ENCODE measurements at places on chromosomes 3 and 15. TPM values are rescaled to one million over a fixed set of nuclear protein-coding genes. Genes with fewer than 3 reads are reported as not detected.

DNA sequence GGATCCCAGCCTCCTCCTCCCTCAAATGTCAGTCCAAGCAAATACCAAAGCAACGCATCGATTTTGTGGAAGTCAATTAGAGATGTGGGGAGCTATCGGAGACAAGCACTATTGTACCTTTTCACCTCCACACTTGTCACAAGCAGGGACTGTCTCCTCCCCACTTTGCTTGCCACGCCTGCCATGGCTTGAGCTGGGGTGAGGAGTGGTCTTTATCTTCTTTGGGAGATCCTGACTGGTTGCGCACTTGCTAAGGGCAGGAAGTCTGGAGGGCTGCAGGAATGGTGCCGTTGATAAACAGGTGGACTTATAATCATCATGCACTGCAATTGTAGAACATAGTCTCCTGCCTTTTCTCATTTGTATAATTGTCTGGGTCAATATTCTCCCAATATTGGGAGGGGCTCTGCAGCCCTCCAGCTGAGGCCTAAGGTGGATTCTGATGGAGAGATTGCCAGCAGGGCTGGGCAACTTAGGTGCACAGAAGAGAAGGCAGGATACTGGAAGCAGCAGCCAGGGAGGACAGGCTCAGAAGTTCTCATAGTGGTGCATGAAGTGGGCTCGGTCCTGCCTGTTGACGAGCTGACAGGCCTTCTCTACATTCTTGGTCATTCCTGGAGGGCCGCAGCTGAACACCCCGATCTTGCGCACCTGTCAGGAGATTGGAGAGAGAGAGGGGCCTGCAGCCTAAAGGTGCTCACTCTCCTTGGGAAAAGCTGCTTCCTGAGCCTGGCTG is 20.2 kb downstream of the DUOX2 start:
- DNase-seq, result no peak

- peak; percentile 37 for DNase-seq
Measured at GRCh38 chr3:38805765-38806386, 10.1 kb downstream of the SCN10A start.

Gene TMEM108
- 2.3 TPM for total RNA-seq

Gene SKIC8
- 66.2 TPM for total RNA-seq

Gene LOXL1
- total RNA-seq, result 56.2 TPM

GRCh38 chr3:105846809-105847208 is 22.0 kb downstream of the CBLB start:
- DNase-seq, result no peak

DNA sequence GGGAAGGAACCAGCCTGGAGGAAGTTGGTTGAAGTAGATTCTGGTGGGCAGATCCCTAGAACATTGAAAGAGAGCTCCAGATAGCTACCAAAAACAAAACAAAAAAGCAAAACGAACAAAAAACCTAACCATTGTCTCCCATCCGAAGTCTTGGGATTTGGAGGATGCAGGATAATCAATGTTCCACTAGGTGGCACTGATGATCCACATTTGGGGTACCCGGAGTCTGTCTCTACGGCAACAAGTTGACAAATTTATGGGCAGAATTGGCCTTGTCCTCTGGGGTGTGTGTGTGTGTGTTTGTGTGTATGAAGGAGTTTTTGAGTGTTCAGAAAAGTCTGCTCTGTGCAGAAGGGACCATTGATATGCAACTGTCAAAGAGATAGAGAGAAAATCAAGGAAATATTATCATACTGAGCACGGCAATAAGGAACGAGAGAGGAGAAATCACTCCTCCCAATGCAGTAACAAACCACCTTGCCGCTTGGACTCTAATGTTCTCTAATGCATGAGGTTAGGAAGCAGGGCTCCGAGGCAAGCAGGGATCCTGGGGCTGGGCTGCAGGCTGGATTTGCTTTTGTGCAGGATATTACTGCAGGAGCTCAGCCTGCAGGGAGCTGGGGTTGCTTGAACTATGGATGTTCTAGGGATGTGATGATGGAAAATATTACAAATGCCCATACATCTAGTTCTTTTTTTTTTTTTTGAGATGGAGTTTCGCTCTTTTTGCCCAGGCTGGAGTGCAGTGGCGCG is 59.8 kb upstream of the KLHL25 start:
- DNase-seq, result peak; percentile 66

DNA sequence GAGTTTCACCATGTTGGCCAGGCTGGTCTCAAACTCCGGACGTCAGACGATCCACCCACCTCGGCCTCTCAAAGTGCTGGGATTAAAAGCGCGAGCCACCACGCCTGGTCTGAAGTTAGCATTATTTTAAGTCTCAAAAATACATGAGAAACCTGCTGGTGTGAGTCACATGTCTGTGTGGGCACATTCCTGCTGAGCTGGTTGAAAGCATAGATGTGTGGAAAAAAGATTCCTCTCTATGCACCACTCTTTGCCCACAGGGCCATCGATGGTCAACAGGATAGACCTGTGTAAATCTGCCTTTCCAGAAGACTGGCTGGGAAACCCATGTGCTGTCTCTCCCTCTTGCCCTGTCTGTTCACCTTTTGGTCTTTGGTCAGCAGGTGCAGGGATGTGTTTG is 63.5 kb downstream of the CHRD start:
- DNase-seq, result no peak

GRCh38 chr3:145820170-145820569 is 340.8 kb downstream of the PLOD2 start:
- DNase-seq, result no peak

DNA sequence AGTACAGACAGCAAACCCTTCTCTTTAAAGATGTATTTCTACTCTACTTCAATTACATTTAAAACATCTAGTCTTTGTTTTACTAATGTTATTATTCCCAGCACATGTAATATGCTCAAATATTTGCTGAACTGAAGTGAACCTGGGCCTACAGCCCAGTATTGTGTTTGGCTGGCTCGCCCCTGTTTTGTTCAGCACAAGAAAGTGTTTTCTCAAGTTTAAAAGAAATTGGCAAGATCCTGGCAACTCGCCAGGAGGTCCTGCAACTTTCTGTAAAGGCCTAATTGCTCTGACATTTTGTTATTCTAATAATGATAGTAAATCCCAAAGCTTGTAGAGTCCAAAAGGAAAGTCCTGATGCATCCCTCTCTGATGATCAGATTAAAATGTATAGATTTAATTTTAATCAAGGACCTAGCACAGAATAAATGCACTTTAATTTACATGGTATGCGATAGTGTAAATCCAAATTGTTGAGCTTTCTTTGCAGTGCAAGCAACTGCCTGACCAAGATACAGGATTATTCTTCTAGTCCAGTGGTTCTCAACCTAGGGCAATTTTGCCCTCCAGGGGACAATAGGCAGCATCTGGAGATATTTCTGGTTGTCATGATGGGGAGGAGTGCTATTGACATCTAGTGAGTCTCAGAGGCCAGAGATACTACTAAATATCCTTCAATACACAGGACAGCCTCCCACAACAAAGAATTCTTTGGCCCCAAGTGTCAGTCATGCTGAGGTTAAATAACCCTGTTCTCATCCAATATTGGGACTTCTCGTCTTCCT is 35.7 kb upstream of the TMOD3 start:
- no peak for DNase-seq

GRCh38 chr3:78154521-78155186 is 1114.8 kb downstream of the ROBO2 start:
- DNase-seq, result no peak

DNA sequence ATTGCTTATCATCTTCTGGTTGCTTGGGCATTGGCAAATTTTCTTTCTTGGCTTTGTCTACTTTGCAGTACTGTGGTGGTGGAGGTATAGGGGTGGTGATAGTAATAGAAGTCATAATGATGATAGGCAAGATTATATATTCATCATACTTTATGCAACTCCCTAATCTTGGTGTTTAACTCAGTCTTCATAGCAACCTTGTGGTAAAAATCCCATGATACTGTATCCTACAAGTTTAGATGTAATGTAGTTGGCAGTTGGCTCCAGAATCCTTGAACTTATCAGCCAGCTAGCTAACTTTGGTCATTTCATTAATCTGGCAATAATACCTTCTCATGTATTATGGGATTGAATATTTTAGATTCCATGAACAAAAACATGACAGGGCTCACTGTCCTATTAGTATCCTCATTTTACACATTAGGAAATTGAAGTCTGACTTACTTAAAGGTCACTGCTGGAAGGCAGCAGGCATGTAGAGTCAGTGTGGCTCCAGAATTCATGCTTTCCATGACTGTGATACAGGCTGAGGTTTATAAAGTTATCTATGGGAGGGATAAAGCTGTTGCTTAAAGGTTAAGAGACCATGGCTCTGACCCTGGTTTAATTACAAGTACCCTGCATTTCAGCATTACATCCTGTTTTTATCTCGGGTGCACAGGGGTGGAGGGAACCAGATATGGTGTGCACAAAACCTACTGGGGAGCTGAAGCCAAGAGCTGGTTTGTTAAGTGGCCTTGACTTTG is 33.3 kb downstream of the RBMS3 start:
- no peak for DNase-seq

- no peak for DNase-seq
Measured at GRCh38 chr15:58179206-58179605, 41.0 kb downstream of the AQP9 start.

Gene SELENOS
- total RNA-seq, result 40.7 TPM

DNA sequence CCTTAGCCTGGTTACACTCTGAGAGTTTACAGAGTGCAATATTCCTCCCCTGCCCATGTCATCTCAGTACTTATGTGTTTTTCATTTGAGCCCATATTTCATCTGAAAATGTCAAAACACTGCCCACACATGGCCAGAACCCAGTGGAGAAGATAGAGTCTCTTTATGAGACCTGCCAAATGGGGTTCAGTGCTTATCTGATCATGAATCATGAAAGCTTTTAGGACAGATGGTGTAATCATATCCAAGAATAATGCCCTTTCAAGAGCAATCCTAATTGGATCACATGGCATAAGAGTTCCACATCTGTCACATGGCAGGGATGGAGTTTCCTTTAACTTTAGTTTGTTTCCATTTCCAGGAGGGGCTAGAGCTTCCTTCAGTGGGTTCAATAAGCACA is 77.2 kb upstream of the AGBL1 start:
- no peak for DNase-seq

- no peak for DNase-seq
Measured at GRCh38 chr3:196517162-196517800, 2.1 kb upstream of the SMCO1 start.

- DNase-seq, result no peak
Measured at GRCh38 chr3:45143673-45144671, 2.2 kb downstream of the CDCP1 start.

Gene TMEM45A
- 78.8 TPM for total RNA-seq

- DNase-seq, result no peak
Measured at GRCh38 chr15:77002954-77003912, 8.3 kb downstream of the PSTPIP1 start.

Gene CERS3
- 2.3 TPM for total RNA-seq

GRCh38 chr3:190303884-190304283 is 18.4 kb downstream of the CLDN1 start:
- DNase-seq, result no peak

Gene TRPM1
- not detected for total RNA-seq

DNA sequence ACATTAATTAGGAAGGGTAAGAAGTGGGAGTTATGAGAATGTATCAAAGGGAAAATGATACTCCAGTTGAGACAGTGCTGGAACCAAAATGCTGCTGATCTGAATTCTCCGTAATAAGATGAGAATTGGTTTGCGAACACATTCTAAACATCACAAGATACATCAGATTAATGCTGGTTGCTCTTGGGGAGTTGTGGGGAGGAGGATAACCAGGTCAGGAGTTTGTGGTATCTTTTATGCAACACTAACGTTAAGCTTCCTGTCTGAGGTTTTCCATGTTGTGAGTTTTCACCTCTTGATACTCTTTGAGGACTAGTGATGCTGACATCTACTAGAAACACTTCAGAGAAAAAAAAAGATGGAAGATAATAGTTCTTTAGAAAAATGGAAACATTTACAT is 47.2 kb downstream of the PPARG start:
- DNase-seq, result no peak

Gene PTPRG
- total RNA-seq, result 95.3 TPM

GRCh38 chr15:70251246-70251990 is 153.7 kb upstream of the TLE3 start:
- no peak for DNase-seq

GRCh38 chr3:29887451-29887850 is 606.6 kb downstream of the RBMS3 start:
- DNase-seq, result no peak

DNA sequence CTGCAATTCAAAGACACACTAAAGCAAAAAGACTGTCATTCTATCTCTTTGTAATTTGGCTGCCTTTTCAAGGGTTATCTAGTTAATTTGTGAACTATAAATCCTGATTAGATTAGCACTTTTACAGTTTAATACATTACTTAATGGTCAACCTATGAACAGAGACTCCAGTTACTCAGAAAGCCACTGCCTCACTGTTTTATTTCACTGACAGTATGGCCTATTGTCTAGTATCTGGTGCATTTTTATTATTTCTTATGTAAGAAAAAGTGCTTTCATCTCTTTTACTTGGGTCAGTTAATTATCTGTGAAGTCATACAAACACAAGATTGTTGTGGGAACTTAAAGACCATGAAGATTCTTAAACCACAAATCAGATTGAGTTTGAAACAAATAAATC is 133.8 kb downstream of the ZBBX start:
- no peak for DNase-seq

DNA sequence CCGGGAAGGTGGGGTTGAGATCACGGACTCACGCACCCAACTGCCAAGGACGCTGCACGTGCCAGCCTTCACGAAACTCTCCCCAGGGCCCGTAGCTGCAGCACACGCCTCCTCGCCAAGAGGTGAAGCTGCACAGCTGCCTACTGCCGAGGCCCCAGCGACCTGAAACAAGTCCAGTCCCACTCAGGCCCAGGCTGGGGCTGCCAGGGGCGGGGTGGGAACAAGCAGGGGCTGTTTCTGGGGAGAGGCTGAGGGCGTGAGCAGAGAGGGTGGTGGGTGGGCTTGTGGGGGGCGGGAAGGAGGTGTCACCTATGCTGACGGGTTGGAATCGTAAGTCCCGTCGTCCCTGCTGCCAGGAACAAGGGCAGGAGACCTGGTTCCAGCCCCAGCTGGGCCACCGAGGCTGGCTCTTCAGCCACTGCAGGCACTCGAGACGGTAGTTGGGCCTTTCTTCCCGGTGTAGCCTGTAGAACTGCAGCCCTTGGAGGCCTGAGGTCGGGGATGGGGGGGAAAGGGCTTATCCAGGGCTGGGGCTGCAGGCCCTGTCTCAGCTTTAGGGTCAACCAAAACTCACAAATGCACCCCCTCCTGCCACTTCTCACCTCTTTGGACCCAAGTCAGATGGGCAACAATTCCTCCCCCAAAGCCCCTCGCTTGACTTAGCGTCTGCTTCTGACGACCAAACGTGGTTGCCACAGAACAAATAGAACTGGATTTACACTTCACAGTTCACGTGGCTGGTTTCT is 44.4 kb downstream of the MUC20 start:
- no peak for DNase-seq

Gene GPR149
- total RNA-seq, result not detected

GRCh38 chr3:42780892-42781700 is 8.0 kb upstream of the CCDC13 start:
- peak; percentile 59 for DNase-seq
